Midbrain (tissue), 1 donor: ENCODE measurements at places on chromosomes 4 and X.

DNA sequence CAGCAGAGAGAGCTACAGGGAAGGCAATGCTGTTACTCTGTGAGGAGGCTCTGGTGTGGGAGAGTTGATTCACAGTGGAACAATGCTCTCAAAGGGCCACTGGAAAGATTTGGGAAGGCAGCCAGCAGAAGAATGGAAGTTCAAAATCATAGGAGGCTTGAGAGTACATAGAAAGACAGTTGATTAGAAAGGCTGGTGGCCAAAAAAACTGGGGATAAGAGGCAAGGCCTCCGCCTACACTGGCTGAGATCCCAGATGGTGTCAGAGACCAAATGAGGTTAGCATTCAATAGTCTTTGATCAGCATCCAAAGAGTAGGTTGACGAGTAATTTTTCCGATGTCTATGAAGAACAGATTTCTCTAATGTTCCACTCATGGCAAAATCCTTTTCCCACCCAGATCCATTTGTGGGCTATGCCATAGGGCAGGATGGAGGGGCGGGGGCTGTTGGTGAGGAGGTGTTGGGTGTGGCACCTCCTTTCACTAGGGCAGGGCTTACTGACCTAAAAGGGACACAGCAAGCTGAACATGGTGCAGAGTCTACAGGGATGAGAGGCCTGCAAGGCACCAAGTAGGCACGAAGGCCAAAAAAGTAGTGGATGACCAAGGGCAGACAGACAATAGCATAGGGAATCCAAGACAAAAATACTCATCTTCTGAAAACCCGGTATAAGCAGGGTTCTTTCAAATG is 15.1 kb downstream of the TEC start:
- DNase-seq, result no peak

DNA sequence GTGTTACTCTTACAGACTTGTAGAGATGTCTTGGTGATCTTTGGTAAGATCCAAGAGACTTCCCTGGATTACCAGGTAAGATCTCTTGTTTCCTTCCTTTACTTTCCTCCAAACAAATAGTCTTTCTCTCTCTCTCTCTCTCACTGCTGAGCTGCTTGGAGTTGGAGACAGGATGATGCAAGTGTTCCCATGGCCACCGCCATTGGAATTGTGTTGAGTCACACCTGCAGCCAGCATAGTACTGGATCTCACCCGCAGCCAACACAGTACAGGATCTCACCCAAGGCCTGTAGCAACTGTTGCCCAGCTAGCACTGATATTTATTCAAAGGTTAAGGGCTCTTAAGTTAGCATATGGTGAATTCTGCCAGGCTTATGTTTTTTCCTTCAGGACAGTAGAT is 1080.9 kb downstream of the FAT4 start:
- no peak for DNase-seq

DNA sequence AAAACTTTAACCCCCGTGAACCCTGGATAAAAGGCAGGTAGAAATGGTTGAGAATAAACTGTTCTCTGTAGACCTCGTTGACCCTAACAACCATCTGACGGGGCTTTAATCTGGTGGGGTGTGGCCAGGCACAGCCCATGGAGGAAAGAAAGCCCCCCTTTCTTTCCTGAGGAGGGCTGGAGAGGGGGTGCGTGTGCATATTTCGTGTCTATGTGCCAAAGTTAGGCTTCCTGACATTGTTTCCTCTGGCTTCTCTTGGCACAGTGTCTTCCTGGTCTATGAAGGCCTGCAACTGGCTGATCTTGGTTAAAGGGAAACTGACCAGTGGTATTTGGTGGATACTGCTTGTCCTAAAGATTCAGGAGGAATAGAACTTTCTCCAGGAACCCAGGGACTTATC is 97.1 kb downstream of the MGST2 start:
- DNase-seq, result no peak

DNA sequence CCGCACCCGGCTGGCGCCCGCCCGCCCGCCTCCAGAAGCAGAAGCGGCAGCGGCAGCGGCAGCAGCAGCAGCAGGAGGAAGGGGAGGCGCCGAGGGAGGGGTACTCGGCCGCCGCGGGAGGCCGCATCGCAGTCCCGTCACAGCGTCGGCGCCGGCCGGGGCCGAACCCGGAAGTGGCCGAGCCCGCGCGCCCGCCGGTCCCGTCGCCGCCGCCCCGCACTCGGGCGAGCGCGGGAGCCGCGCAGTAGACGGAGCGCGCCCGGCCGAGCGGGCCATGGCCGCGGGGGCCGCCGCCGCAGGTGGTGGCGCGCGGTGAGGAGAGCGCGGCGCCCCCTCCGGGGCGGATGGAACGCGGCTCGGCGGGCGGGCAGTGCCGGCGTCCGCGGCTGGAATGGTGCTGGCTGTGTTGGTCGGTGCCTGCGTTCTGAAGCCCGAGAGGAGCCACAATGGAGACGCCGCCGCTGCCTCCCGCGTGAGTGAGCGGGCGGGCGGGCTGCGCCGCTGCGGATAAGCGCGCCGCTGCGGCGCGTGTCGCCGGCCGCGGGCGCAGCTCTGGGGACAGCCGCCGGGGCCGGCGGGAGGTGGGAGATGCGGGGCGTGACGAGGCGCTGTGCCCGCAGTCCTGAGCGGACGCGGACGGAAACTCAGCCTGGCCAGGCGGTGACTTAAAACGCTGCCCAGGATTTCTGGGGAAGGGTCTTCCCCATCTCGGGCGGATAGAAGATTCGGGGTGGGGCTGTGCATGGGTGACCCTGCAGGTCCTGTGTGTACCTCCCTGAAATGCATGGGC is at the start of gene KLHL2:
Gene KLHL2 (plus strand): TSS at position 131 of the 790 bp plus-strand sequence. CDS start 316 bp downstream, at position 447.
- DNase-seq, result peak; percentile 75

GRCh38 chr4:104907074-104907649 is 239.5 kb upstream of the TET2 start:
- DNase-seq, result no peak

- no peak for DNase-seq
Measured at GRCh38 chr4:666436-666810, 7.7 kb downstream of the ATP5ME start.

GRCh38 chr4:107444-108429 is 16.6 kb upstream of the ZNF718 start:
- no peak for DNase-seq

- DNase-seq, result no peak
Measured at GRCh38 chr4:86274642-86275041, 85.2 kb downstream of the MAPK10 start.

DNA sequence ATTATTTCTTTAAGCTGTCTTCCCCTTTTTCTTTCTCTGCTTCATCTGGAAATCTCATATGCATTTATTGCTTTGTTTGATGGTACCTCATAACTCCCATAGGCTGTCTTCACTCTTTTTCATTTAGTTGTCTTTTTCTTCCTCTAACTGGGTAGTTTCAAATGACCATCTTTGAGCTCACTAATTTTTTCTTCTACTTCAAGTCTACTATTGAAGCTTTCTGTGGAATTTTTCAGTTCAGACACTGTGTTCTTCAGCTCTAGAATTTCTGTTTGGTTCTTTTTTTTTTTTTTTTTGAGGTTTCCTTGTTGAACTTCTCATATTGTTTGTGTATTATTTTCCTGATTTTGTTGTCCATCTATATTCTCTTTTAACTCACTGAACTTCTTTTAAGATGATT is 23.0 kb downstream of the CASK start:
- no peak for DNase-seq

- DNase-seq, result no peak
Measured at GRCh38 chr4:113699772-113700171, 61.8 kb downstream of the CAMK2D start.

DNA sequence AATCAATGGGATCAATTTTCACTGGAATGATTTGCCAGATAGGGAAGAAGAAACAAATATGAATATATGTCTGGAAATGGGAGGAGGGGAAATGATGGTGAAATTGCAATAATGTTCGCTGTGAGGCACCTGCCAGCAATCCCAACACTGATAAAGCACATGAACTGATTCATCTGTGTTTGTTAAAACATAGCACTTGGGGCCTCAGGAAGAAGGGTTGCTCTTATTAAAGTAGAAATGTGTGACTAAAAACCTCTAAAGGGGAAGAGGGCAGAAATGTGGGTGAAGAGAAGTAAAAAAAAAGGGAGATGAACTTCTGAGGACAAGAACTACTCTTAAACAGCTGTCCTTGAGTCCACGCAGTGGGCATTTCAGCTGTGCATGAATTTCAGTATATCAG is 101.4 kb downstream of the C4orf51 start:
- DNase-seq, result no peak

DNA sequence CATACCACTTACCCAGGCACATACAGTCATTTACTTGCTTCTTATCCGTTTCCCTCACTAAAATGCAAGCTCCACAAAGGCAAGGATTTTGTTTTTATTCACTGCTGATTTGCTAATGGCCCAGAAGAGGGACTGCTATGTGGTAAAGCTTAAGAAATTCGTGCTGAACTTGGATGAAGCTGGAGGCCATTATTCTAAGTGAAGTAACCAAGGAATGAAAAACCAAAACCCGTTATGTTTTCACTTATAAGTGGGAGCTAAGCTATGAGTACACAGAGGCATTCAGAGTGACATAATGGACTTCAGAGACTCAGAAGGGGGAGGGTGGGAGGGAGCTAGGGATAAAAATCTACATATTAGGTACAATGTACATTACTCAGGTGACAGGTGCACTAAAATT is 47.2 kb downstream of the RAB33B start:
- no peak for DNase-seq

DNA sequence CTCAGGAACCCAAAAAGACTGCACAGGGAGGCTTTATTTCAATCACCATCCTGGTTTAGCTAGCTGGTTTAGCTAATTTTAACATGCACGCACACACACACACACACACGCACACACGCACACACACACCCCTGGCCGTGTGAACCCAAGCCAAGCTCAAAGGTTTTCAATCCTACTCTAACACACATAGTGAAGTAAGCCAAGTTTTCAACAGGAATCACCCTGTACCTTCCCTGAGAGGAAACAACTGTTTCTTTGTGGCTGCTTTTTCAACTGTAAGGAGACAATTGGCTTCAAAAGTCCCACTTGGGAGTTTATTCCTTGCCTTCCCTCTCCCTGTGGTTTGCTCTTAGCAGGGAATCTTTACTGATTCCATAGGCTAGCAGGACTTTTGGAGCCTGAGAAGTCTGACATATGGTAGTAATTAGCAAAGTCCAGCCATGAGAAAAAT is 98.9 kb upstream of the BMP3 start:
- DNase-seq, result no peak

- DNase-seq, result no peak
Measured at GRCh38 chrX:39335513-39336235, 534.4 kb downstream of the MID1IP1 start.

DNA sequence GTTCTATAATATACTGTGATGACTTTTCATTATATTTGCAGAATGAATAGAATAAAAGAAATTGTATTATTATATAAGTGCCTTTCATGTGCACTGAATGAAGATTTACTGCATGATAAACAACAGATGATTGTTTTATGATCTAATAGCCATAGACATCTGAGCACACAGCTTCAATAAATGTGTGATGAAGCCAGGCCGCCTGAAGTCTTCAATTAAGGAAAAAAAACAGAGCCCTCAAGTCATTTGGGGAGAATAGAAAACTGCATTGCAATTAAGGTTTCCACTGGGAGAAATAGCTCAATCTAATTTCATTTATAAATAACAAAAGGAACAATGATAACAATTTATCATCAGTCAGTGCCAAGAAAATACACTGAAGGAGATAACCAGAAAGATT is 955.2 kb downstream of the FSTL5 start:
- no peak for DNase-seq

DNA sequence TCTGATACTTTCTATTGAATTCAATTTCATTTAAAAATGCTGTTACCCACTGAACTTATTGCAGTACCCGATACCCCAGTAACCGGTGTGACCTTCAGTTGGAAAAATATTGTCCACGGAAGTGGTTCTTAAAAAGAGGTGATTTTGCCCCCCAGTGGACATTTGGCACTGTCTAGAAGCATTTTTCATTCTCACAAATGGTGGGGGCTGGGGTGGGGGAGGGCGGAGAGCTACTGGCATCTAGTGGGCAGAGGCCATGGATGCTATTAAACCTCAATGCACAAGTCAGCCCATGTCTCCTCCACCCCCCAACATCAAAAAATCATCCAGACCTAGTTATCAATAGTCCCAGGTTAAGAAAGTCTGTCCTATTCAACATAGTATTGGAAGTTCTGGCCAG is 19.6 kb upstream of the CHM start:
- DNase-seq, result no peak

DNA sequence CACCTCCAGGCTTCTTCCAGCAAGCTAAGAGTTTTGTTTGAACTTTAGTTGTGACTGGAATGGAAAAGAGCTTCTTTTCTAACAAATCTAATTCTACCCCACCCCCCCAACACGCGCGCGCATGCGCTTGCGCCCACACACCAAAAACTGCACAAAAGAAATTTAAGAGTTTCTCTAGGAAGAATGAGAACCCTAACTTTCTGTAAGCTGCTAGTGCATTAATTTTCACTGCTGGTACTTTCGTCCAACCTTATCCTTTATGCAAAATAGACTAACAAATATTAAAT is 9.0 kb upstream of the INTU start:
- peak; percentile 60 for DNase-seq

DNA sequence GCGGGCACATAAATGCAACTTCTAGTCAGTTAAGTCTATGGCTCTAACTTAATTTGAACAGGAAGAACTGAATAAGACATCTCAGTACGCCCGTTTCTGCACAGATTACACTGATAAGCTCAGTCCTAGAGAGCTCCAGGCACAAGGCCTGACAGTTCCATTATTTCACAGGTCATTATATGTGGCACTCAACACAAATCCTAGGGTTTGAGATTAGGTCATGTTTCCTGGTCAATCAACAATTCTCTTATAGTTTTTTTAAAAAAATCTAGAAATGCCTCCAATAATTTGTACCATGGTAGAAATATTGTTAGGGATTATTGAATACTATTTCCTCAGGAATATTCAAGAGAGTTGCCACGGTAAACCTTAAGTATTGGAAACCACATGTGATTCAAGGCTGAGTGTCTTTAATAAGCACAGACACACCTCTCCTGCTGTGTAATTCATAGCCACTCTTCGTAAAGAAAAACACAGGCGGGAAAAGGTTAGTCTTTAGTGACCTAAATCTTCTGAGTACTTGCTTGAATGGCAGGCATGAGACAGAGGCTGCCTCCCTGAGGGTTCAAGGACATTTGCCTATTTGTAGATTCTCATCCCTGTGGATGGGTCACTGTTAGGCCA is 342.9 kb upstream of the ADGRL3 start:
- no peak for DNase-seq

GRCh38 chr4:77014256-77014655 is 61.5 kb downstream of the CCNI start:
- no peak for DNase-seq
